ENCODE measurements at places on chromosomes 5 and 9.

- no peak for DNase-seq
These were observed 39.2 kb upstream of the PTPN3 start for GRCh38 chr9:109537288-109537687.

DNA sequence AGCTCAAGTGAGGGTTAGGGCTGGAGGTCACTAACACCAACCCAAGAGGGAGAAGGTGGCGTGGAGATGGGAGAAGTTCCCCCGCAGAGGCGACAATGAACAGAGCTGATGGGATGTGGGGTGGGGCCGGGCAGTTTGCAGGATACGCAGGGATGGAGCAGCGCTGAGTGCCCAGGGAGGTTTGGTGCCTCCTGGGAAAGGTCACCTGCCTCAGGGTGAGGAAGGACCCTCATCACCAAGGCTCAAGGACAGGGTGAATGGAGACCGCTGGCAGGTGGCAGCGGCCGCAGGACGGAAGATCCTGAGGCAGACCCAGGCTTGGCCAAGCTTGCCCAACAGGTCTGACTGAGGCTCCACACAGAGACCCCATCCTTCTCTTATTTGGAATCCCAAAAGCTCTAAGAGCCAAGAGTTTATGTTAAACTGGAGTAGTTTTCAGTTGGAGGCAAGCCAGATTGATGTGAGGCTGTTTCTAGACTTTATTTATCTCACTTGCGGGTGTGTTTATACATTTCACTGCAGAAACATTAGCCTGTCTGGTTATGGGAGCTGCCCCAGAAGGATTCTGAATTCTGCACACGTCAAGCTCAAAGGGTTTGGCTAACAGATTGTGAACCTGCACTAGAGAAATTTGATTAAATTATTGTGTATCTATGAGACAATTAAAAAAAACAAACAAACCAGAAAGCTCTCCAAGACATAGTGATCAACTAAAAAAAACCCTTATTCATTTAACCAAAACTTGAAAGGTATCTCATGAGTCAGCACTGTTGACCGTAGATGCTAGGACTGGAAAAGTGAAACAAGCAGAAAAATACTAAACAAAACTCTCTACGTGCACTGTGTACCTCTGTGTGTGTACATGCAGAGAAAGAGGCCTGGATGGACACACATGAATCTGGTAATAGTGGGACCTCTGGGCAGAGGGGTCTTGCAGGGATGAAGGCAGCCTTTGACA, 146.2 kb upstream of the PHYKPL start:
- no peak for DNase-seq

DNA sequence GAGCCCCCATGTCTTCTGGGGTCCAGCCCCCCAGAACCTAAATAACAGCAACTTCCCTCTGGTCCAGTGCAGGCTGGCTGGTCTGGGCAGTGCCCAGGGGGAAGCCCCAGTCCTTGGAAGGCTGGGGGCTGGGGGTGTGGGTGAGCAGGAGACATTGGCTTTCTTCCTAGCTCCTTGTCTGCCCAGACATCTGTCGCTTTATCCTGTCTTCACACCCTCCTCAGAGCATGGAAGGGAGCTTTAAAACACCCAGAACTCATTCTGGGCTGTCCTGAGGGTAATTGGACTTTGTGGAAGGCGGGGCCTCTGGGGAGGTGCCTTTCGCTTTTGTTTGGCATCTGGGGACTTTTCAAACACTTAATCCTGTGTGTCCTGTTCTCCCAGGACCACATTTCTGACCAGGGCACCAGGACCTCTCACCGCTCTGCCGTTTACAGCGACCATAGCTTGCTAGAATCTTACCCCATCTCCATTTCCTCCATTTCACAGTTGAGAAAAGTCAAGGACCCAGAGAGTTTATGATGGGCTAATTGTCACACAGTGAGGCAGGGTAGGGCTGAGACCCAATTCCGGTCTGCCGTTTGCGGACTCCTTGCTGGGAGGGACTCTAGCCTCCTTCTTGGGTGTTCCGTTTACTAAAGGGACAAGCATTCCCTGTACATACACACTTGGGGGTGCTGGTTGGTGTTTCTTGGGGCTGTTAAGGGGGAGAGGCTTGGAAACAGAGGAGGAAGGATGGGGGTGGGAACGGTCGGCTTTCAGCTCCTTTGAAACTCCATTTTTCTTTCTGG, 1.1 kb downstream of the GSN start:
- DNase-seq, result no peak

DNA sequence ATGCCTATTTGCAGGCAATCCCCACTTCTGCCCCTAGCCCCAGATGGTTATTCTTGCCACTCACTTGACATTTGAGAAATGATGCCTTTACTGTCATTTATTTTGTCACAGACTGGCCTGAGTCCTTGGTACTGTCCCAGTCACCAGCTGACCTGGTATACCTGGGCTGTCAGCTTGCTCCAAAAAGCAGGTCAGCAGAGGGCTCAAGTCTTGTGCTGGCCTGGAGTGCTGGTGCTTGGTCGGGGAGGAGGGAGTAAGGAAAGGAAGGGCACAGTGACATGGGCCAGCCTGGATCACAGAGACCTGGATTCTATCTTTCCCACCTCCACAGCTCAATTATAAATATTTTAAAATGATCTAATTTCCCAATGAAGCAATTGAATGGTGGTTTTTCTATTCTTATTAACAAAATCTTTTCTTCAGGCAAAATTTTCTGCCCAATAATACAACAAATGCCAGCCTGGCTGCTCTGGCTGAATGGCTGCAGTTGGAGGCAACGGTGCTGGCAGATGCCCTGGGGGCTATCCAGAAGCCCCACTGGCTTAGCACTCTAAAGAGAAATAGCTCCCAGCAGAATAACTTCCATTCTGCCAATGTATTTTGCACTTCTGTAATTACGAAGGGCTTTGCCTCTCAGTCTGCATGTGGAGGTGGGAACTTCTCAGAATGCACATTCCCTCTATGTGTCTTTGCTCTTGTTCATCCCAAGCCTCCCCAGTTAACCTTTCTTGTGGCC, 160.6 kb downstream of the GADD45G start:
- DNase-seq, result no peak

DNA sequence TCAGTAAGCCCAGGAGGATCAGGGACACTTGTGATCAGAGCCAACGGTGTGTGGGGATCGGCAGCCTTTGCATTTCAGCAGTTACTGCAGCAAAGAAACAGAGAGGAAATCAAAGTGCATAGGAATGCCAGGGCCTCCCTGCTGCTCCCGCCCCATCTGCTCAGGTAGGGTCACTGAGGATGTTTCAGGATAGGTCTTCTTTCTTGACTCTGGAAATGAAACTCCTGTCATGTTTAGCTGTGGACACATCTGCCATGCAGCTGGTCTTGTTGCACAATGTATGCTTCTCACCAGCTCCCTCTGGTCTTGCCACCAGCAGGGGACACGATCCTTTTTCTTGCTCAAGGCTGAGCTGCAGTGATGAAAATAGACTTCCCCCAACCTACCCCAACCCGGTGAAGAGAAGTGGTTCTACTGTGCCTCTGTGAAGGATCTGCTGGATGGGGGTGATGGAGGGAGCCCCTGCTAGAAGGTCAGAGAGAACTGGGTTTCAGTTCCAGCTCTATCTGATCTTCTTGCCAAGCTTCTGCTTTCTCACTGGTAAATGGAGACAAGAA, 185.2 kb upstream of the KLF4 start:
- DNase-seq, result no peak

GRCh38 chr5:131296213-131296672, 32.4 kb downstream of the CDC42SE2 start:
- no peak for DNase-seq

DNA sequence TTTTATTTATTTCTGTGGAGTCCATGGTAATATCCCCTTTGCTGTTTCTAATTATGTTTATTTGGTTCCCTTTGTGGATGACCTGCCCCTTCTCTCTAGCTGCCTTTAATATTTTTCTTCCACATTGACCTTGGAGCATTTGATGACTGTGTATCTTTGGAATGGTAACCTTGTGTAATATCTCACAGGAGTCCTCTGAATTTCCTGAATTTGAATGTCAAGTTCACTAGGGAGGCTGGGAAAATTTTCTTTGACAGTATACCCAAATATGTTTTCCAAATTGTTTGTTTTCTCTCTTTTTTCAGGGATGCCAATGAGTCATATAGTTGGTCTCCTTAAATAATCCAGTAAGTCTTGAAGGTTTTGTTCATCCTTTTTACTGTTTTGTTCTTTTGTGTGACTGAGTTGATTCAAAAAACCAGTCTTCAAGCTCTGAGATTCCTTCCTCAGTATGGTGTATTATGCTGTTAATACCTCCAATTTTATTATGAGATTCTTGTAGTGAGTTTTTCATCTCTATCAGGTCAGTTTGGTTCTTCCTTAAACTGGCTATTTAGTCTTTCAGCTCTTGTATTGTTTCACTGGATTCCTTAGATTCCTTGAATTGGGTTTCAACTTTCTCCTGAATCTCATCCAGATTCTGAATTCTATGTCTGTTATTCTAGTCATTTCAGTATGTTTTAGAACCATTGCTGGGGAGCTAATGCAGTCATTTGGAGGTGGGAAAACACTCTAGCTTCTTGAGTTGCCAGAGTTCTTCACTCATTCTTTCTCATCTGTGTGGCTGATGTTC, 349.0 kb upstream of the TARS1 start:
- no peak for DNase-seq

- DNase-seq, result no peak
These were observed 42.2 kb upstream of the TNFSF8 start for GRCh38 chr9:114972510-114973136.

DNA sequence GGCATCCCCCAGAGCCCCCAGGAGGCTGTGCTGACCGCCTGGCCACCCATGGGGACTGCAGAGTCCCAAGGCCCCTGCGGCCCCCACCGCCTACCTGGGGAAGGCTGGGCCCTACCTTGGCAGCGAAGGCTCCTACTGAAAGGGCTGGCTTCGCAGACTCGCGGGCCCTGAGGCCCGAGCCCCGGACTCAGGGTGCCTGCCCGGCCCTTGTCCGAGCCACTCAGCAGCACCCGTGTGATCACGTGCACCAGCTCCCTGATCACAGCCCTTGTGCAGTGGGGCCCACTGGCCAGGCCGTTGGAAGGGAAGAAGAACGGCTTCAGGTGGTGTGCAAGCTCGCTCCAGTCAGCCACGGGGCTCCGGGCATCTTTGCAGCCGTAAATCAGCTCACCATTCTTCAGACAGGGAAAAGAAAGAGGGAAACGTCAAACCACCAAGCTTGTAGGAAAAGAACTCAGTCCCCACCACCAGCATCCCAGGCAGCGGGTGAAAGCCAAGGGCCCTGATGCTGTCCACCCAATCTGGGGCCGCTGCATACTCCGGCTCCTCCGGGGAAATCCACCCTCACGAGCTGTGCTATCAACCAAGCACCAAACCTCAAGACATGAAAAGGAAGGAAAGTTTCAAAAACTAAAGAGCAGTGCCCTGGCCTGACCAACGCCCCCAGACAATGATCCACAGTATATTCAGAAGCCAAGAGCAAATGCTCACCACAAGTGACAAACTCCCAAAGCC, 31.9 kb downstream of the IPPK start:
- DNase-seq, result no peak

GRCh38 chr9:131469951-131470350, 32.8 kb upstream of the POMT1 start:
- DNase-seq, result no peak

- no peak for DNase-seq
These were observed 13.3 kb upstream of the MPDZ start for GRCh38 chr9:13292782-13293181.

DNA sequence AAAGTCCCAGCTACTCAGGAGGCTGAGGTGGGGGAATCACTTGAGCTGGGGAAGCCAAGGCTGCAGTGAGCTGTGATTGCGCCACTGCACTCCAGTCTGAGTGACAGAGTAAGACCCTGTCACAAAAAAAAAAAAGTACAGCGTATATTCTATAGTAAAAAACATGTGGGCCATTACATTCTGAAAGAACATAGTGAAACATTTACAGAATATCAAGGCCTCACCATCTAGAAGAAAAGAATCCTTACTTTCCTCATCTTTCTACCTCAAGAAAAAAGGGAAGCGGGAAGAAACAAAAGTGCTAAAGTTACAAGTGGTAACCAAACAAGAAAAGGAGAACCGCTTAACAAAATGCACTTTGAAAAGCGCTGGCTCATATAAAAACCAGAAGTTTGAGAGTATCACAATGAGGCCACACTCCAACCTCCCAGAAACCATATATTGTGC, 5.7 kb upstream of the SYK start:
- no peak for DNase-seq

- DNase-seq, result no peak
These were observed 125.8 kb upstream of the SHB start for GRCh38 chr9:38194870-38195269.

DNA sequence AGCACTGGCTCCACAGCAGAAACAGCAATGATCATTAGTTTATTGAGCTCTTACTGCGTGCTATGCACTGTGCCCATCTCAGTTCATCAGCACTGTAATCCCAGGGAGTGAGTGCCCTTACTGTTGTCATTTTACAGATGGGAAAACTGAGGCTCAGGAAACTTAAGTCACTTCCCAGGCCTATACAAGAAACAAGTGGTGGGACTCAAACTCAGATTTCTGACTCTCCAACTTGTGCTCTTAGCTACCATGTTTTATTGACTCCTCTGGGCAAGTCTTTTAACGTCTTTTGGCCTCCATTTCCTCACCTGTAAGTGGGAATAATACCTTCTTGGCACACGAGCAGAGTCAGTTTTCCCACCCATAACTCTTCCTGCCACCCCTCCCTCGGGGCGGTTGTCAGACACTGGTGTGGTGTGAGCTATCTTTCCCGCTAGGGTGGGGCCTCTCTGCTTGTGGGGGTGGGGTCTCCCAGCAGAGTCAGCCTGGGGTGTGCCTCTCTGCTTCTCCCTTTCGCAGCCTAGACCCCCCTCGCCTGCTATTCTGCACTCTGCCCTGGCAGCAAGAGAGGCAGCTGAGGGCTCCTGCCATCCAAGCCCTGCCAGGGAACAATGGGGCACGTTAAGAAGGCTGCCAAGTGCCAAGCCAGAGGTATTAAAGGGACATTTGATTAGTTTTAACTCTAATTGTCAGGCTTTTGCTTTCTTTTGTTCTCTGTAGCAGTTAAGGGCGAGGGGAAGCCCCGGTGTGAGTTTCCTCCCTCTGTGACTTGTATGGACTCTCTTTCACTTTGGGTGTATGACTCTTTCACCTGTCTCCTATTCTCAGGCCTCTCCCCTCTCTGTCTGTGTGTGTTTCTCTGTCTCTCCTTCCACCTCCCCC, 12.1 kb downstream of the GALNT10 start:
- no peak for DNase-seq

DNA sequence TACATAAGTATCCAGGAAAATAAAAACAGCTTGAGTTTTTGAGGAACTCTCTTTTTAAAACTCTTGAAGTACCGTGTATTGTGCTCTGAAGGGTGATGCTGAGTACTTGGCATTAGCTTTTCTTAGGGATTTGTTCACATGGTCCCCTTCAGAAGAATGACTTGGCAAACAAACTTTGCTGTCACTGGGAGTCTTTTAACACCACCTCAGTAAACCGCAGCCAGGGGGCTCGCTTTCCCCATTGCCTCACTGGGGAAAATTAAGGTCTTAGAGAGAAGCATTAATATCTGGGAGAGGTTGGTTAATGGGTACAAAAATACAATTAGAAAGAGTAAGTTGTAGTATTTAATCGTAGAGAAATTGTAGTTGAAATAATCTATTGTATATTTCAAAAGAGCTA, 105.9 kb upstream of the DAP start:
- no peak for DNase-seq

Data from NCI-H1930 (cell line).